ENCODE measurements at places on chromosomes 7 and 10.

DNA sequence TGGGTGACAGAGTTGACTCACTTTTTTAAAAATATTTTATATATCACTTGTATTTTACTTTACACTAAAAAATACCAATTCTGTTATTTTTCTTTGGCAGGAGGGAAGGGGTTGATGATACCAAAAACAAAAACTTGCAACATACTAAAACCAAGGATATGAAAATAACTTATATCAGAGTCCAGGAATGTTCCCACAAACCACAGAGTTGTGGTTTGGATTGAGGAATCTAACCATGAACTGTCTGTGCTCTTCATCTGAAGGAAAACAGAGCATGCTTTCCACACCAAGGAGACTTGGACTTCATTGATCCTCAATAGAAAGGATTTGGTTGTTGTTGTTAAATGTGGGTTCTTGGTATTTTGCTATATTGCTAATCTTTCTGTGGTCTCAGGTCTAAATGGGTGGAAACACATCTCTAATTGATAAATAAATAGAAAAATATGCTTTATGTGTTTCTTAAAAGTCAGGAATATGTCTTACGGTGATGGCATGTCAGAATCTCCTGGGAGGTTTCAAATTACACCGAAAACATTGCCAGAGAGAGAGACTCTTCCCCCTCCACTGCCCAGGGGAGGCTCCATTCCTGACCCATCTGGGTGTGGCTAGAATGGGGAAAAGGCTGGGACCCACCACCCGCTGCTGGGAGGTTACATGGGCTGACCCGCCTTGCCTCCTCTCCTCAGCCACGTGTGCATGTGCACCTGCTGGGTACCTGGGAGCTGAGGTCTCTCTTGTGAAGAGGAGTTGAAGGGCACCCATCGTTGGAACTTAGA lies 46.9 kb upstream of the STK17A start:
- no peak for DNase-seq

DNA sequence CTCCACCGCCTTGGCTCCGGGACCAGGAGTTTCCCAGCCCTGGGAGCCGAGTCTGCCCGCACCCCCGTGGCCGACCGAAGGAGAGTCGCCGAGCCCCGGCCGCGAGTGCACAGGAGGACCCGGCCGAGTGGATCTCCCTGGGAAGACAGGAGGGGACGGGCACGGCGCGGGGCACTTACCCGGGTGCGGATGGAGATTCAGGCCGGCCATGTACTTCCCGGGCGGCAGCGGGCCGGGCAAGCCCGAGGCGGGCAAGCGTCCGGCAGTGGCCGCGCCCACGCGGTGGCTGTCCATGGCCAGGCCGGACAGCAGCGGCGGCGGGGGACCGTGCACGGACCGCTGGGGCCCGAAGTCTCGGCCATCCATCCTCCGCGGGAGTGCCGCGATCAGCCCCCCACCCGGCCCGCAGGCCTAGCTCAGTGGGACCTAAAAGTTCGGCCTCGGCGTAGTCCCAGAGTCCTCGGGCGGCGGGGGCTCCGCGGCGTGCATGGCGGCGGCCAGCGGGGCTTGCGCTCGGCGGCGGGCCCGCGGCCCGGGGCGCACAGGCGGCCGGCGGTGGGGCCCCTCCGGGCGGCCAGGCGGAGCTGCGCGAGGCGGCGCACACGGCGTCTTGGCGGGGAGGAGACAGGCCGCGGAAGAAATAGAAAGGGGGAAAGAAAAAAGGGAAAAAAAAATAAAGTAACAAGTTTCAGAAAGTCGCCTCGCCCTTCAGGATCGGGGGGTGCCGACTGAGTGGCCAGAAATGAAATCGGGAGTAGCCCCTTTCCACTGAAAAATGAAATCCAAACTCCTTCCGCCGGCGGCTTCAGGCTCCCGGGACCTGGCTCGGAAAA lies 2.5 kb downstream of the TNRC18 start:
- peak; percentile 49 for DNase-seq

- no peak for DNase-seq
These were observed 98.6 kb upstream of the BTBD16 start for GRCh38 chr10:122172361-122173008.

GRCh38 chr10:30116041-30116491 lies 56.7 kb upstream of the JCAD start:
- DNase-seq, result no peak

DNA sequence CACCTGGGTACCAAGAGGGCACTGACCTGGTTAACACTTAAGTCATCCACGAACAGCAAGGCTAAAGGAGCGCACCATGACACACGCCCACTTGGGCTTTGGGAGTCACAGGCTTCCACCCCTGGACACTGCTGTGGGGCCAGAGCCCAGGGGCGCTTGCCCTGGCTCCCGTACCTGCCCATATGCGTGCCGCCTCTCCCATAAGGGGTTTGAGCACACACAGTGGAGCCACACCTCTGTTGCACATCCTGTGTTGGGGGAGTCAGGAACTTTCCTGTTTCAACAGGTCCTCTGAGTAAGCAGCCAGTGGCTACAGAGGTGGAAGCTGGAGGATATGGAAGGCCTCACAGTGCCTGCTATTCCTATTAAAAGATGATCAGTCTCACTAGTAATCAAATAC lies 152.0 kb downstream of the REEP3 start:
- DNase-seq, result no peak

DNA sequence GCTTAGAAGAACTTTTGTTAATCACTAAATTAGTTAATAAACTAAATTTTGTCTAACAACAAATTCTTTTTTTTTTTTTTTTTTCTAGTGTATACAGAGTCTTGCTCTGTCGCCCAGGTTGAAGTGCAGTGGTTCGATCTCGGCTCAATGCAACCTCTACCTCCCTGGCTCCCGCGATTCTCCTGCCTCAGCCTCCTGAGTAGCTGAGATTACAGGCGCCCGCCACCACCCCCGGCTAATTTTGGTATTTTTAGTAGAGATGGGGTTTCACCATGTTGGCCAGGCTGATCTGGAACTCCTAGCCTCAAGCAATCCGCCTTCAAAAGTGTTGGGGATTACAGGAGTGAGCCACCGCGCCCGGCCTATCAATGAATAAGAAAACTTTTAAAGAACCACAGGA lies 1.1 kb upstream of the IQUB start:
- no peak for DNase-seq

DNA sequence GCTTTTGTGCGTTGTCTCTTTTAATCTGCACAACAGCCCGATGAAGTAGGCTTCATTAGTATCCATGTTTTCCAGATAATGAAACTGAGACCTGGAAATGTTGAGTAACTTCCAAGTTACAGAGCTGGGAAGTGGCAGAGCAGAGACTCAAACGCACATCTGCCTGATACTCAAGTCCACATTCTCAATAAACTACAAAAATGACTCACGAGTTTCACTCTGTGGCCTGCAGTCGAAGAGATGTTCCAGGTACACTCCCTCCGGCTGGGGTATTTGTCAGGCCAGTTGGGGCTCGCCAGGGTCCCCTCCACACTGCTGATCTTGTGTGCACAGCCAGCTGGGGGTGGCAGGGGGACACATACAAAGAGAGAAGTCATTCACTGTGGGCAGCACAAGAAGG lies 17.7 kb upstream of the OPALIN start:
- DNase-seq, result no peak

DNA sequence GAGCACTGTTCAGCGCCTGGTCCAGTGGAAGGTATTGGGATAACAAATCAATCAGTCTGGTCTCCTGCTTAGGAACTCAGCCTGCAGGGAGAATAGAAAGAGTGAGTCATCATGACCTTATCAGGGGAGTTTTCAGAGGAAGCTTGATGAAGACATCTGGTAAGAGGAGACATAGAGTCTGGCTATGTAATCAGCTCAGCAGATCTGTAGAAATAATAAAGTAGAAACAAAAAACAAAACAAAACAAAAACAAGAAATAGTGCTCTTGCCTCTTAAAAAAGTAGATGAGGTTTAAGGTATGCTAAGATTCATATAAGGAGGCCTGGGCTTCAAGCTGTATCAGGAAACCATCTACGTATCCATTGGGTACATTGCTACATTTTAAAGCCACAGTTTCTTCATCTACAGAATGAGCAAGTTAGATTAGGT lies 14.4 kb downstream of the TAS2R41 start:
- DNase-seq, result peak; percentile 71

GRCh38 chr10:66783316-66783715 lies 142.5 kb upstream of the LRRTM3 start:
- no peak for DNase-seq

- no peak for DNase-seq
These were observed 35.5 kb downstream of the GRID1 start for GRCh38 chr10:86330778-86331763.

GRCh38 chr7:51318001-51318400 lies 1.4 kb upstream of the COBL start:
- no peak for DNase-seq

DNA sequence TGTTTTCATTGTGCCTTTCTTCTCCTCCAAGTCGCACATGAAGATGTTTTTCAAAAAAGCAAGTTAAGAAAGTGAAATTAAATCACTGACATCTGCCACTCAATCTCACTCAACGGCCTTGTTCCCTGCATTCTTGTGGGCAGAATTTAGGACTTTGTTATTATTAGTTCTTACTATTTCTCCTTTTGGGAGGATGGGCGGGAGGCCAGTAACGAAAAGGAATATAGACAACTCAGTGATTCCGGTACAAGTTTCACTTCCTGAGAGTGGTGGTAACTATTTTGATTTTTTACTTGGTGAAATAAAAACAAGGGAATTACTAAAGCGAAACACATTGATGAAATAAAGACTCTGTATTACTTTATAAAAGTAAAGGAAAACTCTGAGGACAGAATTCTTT lies 231.9 kb upstream of the HABP2 start:
- no peak for DNase-seq

DNA sequence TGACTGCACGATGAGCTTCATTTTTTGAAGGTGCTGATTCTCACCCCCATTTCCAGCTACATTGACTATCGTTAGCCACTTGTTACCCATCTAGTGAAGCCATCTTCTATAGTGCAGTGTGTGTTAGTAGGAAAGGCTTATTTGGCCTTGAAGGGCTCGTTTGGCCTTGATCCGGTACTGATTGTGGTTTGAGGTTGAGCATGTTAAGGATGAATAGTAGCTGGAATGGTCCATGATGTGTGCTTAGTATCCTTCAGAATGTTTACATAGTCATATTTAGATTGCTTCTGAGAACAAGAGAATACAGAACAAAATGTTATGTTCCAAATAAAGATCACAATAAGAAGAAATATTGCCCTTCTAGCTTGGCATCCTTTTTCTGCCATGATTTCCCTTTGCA lies 591.5 kb downstream of the AUTS2 start:
- DNase-seq, result no peak

- DNase-seq, result no peak
These were observed 191.5 kb downstream of the REEP3 start for GRCh38 chr10:63712717-63713115.

DNA sequence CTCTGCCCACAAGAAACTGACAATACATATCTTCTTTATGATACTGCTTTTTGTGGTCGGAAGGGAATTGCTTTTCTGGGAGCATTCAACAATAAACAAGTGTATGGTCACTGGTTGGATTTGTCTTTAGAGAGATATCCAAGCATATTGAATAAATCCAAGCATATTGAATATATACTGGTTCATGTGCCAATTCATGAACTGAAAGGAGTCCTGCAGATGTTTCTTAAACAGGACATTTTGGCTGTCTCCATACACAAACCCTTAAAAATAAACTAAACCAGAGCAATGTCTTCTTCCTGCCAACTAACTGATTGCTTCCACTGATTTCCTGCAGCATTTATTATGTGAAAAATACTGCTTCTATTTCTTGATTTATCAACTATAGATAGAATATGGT lies 173.9 kb downstream of the FOXP2 start:
- no peak for DNase-seq

Data from K562 (cell line).